Activated CD8-positive, alpha-beta memory T cell treated with anti-CD3 and anti-CD28 coated beads for 48 hours (primary cell): ENCODE measurements at places on chromosomes 6 and 20.

DNA sequence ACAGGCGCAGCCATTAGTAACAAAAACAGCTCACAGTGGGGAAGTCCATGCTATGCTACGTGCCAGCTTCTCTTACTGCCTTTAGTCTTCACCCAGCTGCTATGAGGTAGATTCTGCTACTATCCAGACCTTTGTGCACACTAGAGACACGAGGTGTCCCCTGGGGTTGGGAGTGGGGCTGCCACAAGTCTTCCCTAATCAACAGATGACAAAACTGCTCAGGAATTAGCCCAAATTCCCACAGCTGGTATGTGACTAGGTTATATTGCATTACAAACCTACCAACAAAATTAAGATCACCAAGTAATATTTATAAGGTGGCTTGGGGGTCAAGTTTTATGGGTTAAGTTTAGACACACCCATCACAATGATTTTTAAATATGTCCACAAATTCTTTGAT, 63.3 kb downstream of the PSMB1 start:
- no peak for DNase-seq

DNA sequence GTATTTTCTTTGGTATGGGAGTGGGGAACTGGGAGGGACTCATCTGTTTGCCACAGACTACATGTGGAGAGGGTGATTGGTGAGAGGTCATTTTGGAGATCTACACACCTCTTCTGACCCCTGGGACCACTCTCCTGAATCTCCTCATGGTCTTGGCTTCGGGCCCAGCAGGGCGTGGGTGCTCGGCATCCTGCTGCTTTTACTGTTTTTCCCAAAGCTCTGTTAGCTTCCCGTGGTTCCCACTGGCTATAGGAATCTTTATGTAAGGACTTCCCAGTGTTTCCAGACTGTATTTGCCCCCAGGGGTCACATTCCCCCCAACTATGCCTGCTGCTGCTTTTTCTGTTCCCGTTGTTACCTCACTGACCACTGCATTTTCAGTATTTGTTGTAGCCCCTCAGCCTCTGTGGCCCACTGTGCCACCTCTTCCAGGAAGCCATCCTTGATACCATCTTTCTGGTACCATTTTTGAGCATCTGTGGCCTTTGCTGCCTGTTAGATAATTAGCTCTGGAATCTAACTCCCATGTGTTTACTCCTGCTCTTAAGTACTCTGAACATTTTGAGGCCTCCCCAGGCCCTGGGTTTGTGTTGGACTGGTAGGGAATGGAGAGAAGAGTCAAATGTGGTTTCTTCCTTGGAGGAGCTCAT, 14.9 kb downstream of the PLCG1 start:
- no peak for DNase-seq

DNA sequence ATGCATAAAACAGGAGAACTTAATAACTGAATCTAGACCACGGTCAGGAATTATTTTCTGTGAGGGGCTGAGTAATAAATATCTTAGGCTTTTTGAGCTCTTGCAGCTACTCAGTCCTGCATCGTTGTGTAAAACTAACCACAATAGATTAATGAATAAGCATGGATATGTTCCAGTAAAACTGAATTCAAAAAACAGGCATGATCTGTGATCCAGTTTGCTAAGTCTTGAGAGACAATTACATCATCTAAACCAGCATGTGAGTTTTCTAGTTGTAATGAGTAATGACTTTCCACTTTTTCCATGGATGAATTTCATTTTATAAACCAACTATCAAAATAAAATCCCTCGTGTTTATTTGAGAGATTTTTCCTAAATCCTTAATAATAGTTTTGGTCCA, 336.8 kb downstream of the RFPL4B start:
- no peak for DNase-seq

DNA sequence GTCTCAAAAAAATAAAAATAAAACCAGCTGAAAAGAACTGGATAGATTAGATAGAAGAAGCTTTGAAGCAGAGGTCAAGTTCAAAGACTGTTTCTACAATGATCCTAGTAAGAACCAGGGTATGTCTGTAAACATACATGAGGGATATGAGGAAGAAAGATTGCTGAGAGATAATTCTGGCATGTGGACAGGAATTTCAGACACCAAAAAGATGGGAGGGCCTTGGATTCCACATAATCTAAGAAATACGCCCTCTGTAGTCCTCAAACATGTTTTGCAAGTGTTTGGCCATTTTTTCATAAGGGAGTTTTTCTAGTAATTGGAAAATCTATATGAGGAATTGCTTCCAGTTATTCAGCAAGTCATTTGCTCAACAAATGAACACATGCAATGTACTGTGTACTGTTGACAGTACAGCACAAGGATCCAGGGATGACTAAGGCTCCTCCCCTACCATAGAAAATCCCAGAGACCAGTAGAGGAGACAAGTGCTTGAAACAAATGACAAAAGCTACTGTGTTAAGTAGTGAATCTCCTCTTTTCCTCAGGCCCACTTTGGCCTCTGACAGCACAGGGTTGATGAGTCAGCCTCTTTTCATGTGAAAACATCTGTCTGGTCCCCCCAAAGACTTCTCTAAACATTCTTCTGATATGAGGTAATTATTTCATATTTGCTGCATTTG, 795.9 kb downstream of the MAFB start:
- no peak for DNase-seq

DNA sequence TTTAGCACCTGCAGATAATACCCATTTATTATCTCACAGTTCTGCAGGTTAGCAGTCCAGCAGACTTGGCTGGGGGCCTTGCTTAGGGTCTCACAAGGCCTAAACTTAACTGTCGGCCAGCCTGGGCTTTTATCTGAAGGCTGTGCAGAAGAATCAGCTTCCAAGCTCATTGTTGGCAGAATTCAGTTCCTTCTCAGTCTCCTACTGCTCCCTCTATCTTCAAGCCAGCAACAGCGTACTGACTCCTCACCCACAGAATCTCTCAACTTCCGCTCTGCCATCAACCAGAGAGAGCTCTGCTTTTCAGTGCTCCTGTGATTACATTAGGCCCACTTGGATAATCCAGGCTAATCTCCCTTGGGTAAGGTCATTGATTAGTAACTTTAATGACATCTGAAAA, 30.2 kb upstream of the NHSL1 start:
- no peak for DNase-seq

DNA sequence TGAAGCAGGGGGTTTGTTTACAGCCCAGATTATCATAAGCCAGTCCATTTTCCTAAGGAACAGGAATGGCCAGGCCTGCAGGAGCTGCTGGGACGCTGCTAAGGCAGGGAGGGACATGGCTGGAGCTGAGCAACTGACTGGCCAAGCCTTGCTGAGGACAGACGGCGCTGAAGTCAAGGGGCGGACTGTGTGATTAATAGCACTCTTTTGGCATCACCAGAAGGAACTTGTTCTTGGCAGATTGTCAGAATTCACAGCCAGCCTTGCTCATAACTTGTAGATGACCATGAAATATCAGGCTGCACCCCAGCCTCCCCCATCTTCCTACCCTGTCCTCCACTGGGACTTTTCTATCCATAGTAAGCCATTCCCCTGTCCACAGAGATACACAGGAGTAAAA, 218.8 kb upstream of the RNF24 start:
- DNase-seq: no peak

DNA sequence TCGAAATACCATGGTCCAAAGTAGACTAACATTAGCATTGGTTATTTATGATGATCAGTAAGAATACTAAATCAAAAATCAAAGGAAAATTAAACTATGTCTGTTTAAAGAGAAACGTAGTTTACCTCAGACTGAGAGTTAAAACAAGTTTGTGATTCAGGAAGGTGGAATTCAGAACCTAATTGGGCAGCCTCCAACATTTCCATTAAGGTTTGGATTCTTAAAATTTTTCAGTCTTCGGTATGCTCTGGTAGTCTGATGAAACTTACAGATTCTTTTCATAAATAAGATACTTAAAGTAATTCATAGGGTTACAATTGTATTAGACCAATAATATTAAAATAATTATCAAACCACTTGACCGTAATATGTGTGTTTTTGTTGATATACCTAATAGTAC, 18.6 kb downstream of the HFE start:
- no peak for DNase-seq
